ENCODE measurements at places on chromosomes 6 and 20.
A peak's percentile ranks its signal among the peaks of the same experiment; 100 is the strongest.

- DNase-seq: peak; percentile 70
Measured at GRCh38 chr20:10306440-10307358, 88.1 kb downstream of the SNAP25 start.

DNA sequence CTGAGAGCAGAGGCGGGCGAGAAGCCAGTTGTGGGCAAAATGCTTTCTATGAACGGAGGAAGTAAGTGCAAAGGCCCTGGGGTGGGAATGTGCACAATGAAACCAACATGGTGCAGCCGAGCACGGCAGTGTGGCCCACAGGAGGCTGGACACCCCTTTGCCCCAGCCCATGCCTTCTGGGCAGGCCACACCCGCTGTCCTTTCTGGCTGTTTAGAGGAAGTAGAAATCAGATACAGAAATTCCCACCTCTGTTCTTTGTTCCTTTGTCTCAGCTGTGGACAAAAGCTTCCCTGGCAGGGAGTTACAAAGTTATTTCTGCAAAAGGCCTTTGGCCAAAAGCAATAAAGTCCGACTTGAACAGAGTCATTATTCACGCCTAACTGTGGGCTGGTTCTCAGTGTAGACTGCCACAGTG lies 11.9 kb downstream of the SULF2 start:
- no peak for DNase-seq

- DNase-seq: no peak
Measured at GRCh38 chr6:156689656-156690055, 87.5 kb upstream of the ARID1B start.

GRCh38 chr20:4014031-4014474 lies 1.3 kb downstream of the RNF24 start:
- DNase-seq: peak; percentile 86

DNA sequence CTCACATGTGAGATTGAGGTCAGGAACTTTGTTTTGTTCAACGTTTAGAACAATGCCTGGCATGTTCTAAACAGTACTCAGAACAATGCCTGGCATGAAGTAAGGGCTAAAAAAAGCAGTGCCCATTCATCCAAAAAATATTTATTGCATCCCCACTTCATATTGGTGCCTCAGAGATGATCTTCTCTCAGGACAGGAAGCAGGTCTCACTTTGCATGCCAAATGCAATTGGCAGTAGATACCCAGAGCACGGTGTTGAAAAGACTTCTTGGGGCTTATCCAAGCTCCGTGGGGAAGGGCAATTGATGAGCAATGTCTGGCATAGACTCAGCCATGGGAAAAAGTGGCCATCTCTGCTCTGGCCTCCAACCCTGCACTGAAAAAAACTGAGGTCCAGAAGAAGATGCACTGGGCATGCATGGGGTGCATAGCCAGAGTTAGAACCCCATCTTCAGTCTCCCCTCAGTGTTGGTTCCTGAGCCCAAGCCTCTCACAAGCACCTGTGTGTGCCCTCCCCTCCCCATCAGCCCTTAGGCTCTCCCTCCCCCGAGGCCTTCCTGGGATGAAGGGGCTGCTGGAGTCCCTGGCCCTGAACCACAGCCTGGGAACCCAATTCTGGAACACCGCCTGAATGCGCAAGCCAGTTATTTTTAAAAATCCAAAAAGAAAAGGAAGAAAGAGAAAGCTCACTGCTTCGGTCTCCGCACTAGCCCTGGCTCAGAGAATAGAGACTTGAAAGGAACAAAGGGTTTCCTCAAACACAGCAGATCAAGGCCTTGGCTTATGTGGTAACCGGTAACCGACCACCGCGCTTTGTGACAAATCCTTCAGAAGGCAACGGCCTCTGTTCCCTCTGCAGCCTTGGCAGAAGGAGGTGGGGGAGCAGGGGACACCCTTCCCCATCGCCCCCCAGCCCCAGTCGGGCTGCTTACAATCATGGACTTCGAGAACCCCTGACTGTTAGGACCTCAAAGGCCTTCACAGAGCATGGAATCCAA lies 78.5 kb upstream of the SIRPA start:
- DNase-seq: peak; percentile 70

DNA sequence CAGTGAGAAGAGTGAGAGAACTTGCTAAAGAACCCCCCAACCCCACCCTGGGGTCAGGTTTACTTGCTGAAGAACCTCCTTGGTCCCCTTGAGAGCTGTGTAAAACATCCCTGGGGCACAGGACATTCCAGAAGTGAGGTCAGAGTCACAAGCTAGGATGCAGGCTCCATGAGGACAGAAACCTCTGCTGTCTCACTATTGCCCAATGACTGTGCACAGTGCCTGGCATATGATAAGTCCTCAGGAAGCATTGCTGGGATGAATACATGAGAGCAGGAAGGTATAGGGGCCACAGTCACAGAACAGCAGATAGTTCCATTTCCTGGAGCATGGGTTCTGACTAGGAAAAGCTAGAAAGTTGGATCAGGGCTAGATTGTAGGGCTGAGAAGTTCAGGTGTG lies 18.4 kb downstream of the NT5E start:
- peak; percentile 67 for DNase-seq

- DNase-seq: no peak
Measured at GRCh38 chr6:127243501-127243900, 23.2 kb upstream of the RNF146 start.

DNA sequence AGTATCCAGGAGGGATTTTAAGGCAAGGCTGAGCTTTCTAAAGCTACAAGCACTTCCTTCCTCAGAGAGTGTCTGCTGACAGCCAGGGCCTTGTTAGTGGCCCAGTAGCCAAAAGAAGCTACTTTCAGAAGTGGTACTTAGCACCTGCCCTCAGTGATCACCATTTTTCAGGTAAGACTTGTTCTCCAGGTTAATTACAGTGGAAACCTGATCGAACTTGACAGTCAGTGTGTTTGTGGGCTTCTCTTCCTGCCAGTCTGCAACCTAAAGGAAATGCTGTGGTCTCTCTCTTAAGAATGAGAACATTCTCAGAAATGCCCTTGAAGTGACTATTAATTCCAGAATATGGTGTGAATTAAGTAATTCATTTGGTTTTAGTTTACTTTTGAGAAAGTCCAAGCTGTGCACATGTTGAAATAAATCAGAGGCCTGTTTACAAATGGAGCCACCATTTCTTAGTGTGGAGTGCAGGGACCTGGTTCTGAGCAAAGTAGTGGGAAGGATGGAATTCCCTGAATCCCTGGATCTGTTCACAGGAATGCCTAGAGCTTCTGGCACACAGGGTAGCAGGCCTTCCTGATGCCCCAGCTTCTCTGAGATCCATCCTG lies 185.3 kb upstream of the AGPAT4 start:
- DNase-seq: no peak
